T-helper 2 cell (primary cell): ENCODE measurements at places on chromosomes 3 and 15.

DNA sequence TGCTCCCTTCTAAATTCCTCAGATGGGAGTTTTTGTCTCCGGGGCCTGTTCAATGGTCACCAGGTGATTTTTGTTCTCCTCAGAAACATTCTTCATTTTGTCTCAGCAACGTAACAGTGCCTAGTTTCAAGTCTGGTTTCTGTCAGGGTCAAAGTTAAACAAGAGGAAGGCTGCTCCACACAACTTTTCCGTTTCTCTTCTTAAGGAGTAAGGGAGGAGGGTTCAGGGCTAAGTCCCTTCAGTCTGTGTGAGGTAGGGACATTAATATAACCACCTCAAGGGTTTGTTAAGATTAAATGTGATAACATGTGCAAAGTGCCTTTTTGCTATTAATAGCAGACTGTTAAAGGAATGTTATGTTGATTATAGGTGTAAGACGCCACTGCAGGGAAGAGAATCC, 41.8 kb downstream of the HOMER2 start:
- no peak for DNase-seq

GRCh38 chr3:139414608-139415224, 25.3 kb upstream of the COPB2 start:
- DNase-seq, result no peak

DNA sequence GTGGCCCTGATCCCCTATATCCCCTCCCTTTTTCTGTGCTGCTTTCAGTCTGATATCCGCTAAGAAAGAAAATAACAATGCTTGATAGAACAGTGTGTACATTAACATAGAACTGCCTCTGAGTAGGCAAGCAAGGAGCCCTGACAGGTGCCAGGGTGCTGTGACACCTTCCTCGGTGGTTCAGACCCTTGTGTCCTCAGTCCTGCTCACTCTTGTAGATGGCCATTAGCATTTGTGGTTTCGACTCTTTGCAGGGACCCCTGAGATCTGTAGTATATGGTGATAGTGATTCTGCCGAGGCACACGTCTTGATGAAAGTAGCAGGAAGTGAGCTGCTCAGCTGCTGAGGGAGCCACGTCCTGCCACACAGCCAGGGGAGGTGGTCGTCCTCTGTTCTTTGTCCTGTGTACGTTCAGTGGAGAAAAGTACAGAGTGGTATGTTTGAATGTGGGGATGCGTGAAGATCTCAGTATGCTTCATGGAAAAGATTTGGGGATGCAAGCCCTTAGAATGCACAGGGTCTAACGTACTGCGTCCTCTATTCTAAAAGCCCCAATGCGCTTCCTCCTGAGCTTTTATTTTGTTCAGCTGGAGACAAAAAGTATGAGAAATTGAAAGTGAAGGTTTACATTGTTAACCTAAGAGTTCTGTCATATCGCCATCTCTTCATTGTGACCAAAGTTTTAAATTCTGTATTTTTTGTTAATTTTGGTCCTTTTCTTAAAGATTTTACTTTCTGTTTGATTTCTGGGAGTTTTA, 35.4 kb downstream of the PXYLP1 start:
- DNase-seq, result peak; percentile 81

GRCh38 chr3:184597829-184598573, 36.4 kb downstream of the EPHB3 start:
- no peak for DNase-seq

GRCh38 chr15:73844356-73844755, 29.0 kb upstream of the TBC1D21 start:
- no peak for DNase-seq

DNA sequence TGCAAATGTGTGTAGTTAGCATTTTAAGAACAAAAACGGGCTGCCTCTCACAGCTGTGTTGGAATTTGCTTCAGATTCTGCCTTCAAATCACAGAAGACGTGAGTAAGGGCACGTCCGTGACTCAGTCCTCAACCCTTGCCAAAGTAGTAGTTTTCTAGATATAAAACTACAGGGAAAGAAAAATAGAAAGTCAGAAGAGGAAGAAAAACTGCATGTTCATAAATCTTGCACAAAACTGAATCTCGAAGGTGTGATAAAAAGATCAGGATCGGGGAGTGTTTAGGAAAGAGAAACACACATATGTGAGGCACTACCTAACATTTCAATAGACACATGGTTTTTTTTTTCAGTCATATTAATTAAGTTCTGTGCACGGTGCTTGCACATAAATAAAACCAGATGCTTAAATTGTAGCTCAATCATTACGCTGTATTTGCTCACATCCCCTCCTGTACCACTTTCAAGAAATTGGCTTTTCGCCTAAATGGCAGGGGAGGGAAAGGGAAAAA, 71.7 kb downstream of the P3H2 start:
- DNase-seq, result no peak

DNA sequence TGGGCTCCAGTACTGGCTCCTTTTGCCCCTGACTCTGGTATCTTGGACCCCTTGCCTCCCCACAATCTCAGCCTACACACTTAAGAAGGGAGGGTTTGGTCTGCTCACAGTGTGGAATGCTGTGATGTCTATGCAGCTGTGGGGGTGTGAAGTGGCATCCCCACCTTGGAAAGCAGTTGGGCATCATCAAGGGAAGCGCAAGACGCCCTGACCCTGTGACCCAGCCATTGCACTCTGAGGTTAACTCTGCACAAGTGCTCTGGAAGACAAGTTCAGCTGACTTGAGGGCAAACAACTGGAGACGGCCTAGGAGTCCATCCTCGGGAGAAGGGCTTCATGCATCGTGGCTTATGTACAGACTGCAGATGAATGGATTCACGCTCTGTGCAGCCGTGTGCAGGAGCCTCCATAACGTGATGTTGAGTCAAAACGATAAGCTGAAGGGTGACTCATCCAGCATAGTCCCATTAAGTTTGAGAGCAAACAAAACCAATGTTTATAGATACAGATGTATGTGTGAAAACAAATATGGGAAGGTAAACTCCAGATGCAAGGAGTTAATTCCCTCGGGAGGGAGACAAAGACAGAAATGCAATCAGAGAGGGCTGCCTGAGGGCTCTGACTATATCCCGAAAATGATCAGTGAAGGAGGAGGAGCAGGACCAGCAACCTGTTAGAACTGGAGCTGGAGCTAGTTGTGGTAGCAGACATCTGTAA, 86.8 kb downstream of the LSM3 start:
- no peak for DNase-seq

- no peak for DNase-seq
Measured at GRCh38 chr3:169591983-169592644, 71.4 kb downstream of the MECOM start.

- DNase-seq, result no peak
Measured at GRCh38 chr3:117234331-117234730, 524.8 kb downstream of the TUSC7 start.

DNA sequence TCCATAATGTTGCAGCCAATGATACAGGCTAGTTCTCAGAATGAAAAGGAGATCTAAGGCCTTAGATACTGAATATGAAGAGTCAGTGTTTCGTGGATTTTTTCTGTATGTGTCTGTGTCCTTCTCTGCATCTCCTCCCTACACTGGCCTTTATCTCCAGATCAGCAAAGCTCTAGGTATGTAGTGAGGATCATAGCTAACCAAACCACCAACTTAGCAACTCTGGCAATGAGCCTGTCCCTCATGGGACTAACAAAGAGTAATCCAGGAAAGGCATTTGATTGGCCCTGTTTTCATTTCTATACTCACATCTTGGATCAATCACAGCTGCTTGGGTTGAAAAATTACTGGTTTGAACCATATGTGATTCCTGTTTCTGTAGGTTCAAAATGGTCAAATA, 18.6 kb upstream of the CNTN3 start:
- DNase-seq, result no peak

DNA sequence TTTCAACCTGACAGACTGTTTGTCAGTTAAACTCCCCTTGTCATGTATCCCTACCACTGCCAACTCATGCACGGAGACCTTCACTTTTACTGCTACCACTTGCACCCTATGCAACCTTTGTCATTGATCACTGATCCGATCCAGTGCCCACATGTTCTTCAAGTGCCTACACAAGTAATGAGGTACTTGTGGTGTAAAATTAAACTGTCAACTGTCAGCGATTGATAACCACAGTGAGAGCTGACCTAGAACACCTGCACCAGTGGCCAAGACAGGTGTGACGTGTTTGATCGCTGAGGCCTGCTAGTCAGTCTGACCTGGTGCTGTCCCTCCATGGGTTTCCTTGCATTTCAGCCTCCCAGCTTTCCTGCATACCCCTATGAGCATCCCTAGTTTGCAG, 55.6 kb downstream of the MECOM start:
- no peak for DNase-seq

DNA sequence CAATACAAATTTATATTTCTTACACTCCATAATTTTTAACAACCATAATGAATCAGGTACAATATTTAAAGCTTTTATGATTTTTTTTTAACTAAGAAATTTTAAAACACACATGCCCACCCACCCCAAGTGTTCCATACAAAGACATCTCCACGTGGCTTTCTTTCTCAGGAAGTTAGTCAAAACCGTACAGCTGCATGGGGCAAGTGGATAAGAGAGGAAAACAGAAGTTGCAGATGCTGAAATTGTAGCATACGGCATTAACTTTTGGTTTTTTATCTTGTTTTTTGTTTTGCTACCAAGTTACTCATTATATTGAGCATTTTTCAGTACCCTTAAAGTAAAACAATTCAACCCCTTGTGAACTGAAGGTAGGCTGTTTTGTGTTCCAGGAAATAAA, 14.8 kb downstream of the GNB4 start:
- no peak for DNase-seq

DNA sequence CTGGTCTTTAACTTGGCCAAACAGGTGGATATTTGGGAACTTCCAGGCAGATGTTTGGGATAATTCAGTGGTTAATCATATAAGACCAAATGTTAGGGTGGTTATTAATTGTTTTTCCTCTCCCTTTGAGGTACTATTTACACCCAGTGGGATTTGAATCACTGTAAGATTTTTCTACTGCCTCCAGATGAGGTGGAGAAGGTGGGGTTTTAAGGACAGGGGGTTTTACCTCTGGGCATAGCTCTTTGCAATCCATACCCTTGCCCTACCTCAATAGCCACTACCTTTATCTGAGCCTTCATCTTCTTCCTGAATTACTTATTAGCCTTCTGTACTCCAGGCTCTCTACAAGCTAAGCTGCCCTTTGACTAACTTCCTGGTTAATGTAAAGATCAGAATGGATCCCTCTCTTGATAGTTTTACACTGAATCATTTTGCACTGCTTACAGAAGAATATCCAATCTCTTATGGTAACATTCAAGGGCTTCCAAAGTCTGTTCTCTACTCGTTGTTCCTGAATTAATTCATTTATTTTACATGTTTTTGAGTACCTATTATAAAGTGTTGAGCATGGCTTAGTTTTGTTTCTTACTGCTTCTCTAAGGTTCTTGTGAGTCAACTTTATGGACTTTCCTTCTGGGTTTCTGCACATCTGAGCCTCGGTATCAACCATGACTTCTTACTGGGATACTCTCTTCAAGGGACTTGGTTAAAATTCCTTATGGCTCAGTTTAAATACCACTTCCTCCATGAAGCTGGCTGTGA, 331.2 kb upstream of the TBL1XR1 start:
- DNase-seq, result no peak

- DNase-seq, result no peak
Measured at GRCh38 chr15:72982714-72983113, 69.5 kb upstream of the NEO1 start.

DNA sequence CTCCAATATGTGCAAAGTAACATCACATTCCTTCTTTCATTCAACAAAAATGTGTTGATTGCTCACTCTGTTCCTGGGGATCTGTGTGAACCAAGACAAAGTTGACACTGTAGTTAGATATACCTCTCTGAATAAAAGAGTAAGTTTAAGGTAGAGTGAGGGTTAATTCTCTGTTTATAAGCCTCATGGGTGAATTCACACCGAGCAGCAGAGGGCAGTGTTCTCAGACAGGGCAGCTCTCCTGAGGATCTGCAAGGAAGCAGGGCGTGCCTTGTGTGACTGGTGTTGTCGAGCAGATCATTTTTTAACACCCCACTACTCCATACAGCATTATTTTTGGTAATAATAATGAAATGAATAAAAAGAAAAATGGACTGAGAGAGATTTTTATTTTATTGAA, 34.4 kb downstream of the PAQR9 start:
- peak; percentile 67 for DNase-seq

DNA sequence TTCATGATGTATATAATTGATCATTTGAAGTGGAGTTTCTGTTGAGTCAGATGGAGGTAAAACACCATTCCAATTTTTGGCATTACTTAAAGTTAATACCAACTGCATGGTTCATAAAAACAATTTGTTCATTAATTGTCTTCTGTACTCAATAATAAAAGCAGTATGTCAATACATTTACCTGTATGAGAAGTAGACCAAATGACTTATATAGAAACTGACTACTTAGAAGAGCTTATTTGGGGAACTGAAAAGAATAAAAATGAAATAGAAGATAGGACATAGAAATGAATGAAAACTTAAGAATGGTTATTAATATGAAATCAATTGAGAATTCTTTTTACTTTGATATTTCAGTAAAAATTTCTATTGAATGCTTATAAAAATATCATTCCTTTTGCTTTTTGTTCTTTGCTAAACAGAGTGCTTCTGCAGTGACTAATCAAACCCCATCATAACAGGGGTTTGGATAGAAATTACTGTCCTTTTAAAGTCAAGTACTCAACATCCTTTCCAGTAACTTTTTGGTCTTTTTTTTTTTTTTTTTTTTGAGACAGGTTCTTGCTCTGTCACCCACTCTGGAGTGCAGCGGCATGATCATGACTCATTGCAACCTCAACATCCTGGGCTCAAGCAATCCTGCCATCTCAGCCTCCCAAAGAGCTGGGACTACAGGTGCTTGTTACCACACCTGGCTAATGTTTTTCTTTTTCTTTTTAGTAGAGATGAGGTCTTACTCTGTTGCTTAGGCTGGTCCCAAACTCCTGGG, 6.5 kb upstream of the CRYBG3 start:
- DNase-seq, result no peak

- no peak for DNase-seq
Measured at GRCh38 chr3:126205717-126206655, 25.6 kb upstream of the ALDH1L1 start.

GRCh38 chr3:72355168-72355567, 493.1 kb downstream of the SHQ1 start:
- no peak for DNase-seq

DNA sequence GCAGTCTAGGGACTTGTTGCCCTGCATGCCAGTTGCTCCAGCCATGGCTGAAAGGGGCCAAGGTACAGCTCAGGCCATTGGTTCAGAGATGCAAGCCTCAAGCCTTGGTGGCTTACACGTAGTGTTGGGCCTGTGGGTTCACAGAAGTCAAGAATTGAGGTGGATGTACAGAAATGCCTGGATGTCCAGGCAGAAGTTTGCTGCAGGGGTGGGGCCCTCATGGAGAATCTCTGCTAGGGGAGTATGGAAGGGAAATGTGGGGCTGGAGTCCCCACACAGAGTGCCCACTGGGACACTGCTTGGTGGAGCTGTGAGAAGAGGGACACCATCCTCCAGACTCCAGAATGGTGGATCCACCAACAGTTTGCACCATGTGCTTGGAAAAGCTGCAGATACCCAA, 10.6 kb upstream of the B3GNT5 start:
- no peak for DNase-seq

DNA sequence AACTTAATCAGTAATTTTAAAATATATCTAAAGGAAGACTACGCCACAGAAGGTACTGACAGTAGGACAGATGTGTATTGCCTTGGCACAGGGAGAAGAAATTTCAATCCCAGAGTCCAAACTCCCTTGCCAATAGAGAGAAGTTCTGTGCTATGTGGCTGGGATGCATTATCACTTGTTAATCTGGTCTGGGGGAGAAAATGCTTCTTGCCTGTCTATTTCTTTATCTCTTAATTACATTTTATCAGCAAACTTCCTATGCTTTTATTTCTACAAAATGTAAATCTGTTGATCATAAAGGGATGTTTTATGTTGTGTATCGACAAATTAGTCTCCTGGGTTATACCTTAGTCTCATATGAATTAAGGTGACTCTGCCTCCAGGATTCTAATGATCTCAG, 21.7 kb downstream of the RBMS3 start:
- no peak for DNase-seq
